ENCODE measurements at places on chromosomes 1 and 21.

DNA sequence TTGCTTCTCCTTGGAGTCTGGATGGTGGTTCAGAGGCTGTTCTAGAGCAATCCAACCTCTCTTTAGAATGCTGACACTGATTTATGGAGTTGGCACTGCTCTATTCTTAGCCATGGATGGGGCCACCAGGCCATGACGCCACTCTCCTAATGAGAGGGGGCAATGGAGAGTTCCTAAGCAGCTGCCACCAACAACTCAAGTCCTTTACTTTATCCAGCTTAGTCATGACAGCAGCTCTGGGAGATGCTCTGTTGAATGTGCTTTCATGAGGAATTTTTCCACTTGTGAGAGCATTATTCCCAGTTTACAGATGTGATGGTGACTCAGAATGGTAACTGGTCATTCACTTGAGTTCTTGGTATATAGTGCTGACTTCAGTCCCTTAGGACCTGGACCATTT is 366.3 kb downstream of the HHAT start:
- DNase-seq, result no peak

GRCh38 chr1:236750928-236751327 is 44.2 kb upstream of the MTR start:
- no peak for DNase-seq

GRCh38 chr1:211928993-211929637 is 98.6 kb upstream of the LPGAT1 start:
- no peak for DNase-seq

- DNase-seq, result peak; percentile 31
Measured at GRCh38 chr1:6601923-6602668, 573 bp downstream of the KLHL21 start.

- no peak for DNase-seq
Measured at GRCh38 chr1:200006711-200007110, 20.8 kb upstream of the NR5A2 start.

DNA sequence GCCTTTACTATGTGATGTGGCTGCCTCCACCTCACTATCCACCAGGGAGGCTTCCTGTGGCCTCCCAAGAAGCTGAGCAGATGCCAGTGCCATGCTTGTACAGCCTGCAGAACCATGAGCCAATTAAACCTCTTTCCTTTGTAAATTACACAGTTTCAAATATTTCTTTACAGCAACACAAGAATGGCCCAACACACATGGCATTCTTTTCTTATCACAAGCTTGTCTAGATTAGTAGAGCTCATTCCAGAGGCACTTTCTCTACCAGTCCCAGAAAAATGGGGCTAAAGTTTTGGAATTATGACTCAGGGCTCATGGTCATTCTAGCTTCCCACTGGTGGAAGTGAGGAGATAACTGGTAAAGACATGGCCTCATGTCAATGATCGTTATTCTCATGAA is 655.2 kb downstream of the LMO4 start:
- no peak for DNase-seq

- DNase-seq, result no peak
Measured at GRCh38 chr1:198500096-198500495, 40.4 kb downstream of the ATP6V1G3 start.

- no peak for DNase-seq
Measured at GRCh38 chr1:25020173-25020845, 90.2 kb upstream of the RUNX3 start.

- no peak for DNase-seq
Measured at GRCh38 chr1:66383611-66384010, 150.3 kb upstream of the SGIP1 start.

- no peak for DNase-seq
Measured at GRCh38 chr1:54537611-54538010, 10.4 kb upstream of the ACOT11 start.

DNA sequence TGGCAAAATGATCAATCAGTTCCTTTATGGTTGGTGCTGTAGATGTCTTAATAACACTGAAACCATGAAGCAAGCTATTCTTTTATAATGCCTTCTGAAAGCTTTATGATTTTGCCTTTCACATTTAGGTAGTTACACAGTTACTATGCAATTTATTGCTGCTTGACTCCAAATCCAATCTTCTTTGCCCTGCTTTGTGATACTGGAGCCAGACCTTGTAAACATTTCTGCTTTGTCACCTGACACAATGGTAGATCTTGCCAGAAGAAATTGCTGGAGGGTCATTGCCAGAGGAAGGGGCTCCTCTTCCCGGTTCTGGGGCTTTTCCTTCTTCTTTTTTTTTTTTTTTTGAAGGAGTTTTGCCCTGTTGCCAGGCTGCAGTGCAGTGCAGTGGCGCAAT is 40.5 kb upstream of the KLF17 start:
- DNase-seq, result no peak

DNA sequence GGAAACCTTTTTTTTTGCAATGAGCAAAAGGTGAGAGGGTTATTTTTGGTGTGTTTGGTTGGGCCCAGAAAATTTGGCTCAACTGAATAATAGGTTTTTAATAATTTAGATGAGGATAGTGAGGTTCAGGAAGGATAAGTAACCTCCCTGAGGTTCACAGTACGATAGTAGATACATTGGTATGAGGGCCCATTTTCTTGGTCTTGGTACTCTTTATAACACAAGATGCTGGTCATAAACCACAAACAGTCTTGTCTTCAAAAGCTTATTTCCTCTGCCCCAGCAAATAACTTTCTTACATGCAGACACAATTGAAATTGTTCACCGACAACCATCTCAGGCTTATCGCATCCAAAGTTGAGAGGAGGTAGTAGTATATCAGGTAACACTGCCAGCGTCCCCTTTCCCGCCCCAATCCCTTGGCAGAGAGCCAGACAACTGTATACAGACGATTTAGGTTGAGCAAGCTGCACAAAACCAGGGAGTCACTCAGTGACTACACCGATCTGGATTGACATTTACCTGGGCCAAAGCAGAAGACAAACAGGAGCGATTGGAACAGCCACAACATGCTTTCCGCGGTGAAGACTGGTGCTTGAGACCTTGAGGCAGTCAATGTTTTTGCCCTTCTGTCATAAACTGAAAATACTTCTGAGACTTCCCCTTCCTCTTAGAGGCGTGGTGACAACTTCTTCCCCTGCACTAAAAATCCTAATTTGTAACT is at the start of gene SLAMF6:
TSS of gene SLAMF6 (minus strand) at position 634 of the 724 bp plus-strand sequence. CDS start at position 571, 63 bp downstream.
- peak; percentile 18 for DNase-seq

DNA sequence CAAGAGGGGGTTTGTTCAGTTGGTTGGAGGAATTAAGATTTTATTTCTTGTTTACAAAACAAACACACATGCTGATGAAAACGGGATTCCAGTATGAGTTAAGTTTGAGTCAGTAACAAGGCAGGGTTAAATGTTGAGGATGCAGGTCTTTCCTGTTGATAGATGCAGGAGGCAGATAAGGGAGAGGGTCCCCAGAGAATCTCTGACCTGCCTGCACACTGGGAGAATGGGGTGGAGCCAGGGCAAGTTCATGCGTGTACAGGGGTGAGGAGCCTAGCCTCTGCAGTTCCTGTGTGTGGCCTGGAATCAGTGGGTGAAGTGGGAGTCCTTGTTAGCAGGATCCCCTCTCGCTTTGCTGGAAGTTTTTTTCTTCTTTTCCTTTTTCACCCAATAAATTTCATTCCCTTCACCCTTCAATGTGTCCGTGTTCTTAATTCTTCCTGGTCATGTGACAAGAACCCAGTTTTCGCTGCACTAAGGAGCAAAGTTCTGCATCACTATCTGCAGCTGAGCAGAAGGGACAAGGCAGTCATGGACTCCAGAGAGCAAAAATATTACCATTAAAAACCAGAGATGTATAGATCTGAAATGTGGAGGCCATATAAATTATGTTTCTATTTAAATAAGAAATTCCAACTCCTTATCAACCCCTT is 69.9 kb upstream of the MARK1 start:
- DNase-seq, result no peak

DNA sequence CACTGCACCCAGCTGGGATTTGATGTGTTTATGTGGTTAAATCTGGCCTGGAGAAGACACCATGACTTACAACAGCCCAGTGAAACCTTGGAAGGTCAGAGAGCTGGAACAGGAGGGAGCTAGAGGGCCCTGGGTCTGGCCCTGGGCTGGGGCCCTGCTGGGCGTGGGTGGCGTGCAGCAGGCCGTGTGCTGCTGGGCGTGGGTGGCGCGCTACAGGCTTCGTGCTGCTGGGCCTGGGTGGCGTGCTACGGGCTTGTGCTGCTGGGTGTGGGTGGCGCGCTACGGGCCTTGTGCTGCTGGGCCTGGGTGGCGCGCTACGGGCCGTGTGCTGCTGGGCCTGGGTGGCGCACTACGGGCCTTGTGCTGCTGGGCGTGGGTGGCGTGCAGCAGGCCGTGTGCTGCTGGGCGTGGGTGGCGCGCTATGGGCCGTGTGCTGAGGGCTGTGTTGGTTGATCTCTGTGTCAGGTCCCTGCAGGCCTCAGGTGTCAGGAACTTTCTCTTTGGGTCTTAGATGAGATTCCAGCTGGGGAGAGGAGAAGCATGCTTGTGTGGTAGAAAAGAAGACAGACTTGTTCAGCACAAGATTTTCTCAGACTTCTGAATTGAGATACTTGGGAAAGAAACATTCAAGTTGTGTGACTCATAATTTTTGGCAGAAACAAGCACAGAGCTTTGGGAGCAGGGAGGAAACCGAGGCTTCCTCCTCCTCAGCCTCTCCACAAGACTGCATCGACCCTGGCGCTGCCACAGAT is 66.0 kb downstream of the COL18A1 start:
- DNase-seq, result no peak

- DNase-seq, result no peak
Measured at GRCh38 chr1:33972676-33973395, 109.0 kb downstream of the HMGB4 start.

DNA sequence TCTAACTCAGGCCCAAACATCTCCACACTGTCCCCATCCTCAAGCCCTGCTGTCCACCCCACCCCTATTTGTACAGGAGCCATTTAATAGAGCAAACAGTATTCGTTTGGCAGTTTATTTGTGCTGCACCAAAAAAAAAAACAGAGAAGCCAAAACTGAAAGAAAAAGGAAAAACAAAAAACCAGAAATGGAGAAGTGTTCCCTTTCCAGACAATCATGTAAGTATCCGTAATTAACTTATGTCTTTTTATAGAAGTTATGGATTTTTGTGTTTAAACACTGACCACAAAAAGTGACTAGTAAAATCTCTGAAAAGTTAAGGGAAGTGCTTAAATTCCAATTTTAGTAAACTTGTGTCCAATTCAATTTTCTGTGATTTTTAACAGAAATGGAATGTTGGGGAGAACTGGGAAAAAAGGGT is 40.4 kb upstream of the ZBTB18 start:
- no peak for DNase-seq

DNA sequence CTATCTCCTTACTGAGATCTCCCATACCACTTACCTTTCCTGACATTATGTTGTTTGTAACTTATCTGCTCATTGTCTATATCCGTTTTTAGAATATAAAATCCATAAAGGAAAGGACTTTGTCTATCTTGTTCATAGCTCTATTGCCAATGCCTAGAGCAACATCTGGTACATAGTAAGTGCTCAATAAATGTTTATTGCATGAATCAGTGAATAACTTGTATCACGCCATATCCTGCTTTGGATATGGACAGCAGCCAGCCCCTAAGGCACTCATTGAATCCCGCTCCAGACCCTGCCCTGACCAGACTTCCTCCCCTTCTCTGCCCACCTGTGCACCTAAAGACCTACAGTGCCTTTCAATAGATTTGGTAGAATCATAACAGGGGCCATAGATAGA is 298.1 kb upstream of the PLXNA2 start:
- DNase-seq, result no peak

- no peak for DNase-seq
Measured at GRCh38 chr21:22288885-22289499, 1290.8 kb downstream of the NCAM2 start.

- DNase-seq, result no peak
Measured at GRCh38 chr21:39667353-39667891, 54.7 kb downstream of the B3GALT5 start.

DNA sequence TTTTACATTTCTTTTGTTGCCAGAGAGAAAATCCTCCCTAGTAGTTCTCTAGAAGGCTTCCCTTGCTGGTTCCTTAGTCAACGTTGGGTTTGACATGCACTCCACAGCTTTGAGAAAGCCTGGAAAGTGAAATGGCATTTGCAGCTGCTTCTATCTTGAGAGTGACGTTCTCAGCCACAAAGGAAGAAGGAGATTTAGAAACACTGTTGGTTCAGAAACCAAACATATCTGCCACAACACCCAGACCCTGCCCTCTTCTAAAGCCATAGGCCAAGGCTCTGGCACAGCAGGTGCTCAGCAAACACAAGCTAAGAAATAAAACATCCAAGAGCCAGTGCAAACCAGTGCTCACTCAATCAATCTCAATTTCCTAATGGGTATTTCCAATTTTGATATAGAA is 121.4 kb downstream of the CCDC185 start:
- no peak for DNase-seq

- DNase-seq, result no peak
Measured at GRCh38 chr1:164682570-164682969, 123.6 kb downstream of the PBX1 start.

DNA sequence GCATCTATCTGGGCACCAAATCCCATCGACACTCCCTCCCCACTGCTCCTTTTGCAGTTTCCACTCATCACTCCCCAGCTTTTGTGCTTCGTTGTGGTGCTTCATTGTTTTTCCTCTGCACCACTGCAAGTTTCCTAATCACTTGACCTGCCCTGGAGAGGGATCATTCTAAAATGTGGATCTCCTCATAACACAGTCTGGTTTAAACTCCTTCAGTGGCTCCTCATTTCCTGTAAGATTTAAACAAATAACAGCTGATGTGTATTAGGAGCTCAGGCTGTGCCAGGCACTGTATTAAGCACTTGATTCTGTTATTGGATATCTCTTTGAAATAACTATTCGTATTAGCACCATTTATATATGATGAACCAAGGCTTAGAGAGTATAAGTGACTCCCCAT is 51.3 kb downstream of the MAP10 start:
- DNase-seq, result no peak
